Naive thymus-derived CD4-positive, alpha-beta T cell (primary cell): ENCODE measurements at places on chromosomes 6 and 20.

DNA sequence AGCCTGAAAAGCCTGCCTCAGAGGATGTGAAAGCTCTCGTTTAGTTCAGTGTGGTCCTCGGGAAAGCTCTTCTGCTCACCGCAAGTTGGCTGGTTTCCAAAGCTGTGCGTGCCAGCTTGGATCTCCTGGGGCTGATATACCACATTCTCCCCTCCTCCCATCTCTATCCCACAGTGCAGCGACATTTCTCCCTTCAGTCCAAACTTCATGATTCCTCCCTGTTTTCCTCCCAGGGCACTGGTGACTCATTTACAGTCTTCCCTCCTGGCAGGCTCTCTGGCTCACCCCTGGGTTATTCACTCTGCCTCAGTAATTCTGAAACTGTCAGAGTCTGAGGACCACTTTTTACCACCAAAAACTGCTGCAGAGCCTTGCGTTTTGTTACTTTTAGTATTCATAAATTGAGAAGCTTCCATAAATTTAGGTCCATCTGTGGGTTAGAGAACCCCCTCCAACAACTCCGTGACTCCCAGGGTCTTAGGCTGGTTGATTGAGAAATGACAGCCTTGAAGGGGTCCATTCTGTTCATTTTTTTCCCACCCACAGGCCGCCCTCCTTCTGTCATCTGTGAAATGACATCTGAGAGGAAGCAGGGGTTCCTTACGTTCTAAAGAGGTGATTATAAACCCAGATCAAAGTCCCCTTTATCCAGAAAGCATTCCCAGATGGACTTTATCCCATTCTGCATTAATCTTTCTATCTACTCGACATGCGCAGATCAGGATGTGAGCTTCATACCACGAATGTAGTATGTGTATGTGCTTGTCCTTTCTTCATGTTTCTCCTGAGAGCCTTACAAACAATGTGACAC, 6.1 kb downstream of the TRIM10 start:
- H3K4me3 ChIP-seq, result no peak overlapping the region
- H3K36me3 ChIP-seq, result no peaks in the 10 kb centered on the region
- no peaks in the 10 kb centered on the region for H3K4me1 ChIP-seq
- H3K27ac ChIP-seq, result no peak overlapping the region

DNA sequence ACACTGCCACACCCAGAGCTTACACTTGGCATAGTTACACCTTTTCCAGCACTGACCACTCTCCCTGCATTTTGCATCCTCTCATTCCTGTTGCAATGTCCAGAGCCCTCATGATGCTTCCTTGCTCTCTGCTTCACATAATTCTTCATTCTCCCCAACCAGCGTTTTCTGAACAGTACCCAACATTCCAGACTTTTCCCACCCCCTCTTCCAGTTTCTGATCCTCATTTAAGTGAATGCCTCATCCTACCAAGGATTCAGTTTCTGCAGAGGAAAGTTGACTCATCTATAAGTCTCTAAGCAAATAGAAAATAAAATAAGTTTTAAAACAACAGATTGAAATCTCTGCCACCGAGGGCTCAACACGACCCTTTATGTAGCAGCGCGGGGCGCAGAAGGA, 321.3 kb upstream of the TCF21 start:
- H3K4me3 ChIP-seq, result no peak overlapping the region
- no peaks in the 10 kb centered on the region for H3K4me1 ChIP-seq
- no peak overlapping the region for H3K27ac ChIP-seq
- H3K27me3 ChIP-seq, result no peaks in the 10 kb centered on the region
- no peak for DNase-seq

DNA sequence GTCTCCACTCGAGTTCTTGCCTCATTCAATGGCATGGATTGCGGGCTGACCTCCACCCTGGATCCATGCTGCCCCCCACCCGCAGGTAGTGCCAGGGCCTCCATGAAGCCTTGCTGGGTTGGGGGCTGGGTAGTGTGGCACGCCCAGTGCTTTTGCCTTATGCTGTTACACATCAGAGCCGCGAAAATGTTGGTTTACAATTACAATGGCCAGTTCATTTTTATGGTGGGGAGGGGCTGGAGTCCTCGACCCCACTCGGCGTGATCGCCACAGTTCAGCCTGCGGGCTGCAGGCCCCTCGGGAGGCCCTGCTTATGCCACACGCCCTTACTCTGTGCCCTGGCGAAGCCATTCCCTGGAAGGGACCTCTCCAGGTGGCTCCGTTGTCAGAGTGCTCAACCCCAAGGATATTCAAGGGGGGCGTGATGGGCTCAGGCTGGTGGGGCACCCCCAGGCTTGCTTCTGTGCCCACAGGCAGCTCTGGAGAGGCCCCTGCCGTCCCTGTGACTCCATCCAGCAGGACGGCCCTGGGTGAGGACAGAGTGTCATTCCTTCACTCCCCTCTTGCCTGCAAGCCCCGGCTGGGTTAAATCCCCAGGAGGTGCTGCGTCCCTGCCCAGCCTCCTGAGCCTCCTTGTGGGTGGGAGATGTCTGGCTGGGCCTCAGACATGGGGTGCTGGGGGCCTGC, 14.8 kb downstream of the ITPA start:
- peaks cover 18% of the 10 kb centered on the region for H3K4me1 ChIP-seq
- no peak for DNase-seq
- H3K27ac ChIP-seq, result no peak overlapping the region
- H3K27me3 ChIP-seq, result no peaks in the 10 kb centered on the region

- H3K27me3 ChIP-seq, result no peaks in the 10 kb centered on the region
Measured at GRCh38 chr6:166437661-166438060, 54.9 kb upstream of the MPC1 start.

GRCh38 chr6:33967265-33967767, 163.5 kb upstream of the MLN start:
- no peaks in the 10 kb centered on the region for H3K27me3 ChIP-seq
- no peak for DNase-seq
- H3K27ac ChIP-seq, result no peak overlapping the region
- no peaks in the 10 kb centered on the region for H3K4me1 ChIP-seq
- H3K4me3 ChIP-seq, result no peak overlapping the region

DNA sequence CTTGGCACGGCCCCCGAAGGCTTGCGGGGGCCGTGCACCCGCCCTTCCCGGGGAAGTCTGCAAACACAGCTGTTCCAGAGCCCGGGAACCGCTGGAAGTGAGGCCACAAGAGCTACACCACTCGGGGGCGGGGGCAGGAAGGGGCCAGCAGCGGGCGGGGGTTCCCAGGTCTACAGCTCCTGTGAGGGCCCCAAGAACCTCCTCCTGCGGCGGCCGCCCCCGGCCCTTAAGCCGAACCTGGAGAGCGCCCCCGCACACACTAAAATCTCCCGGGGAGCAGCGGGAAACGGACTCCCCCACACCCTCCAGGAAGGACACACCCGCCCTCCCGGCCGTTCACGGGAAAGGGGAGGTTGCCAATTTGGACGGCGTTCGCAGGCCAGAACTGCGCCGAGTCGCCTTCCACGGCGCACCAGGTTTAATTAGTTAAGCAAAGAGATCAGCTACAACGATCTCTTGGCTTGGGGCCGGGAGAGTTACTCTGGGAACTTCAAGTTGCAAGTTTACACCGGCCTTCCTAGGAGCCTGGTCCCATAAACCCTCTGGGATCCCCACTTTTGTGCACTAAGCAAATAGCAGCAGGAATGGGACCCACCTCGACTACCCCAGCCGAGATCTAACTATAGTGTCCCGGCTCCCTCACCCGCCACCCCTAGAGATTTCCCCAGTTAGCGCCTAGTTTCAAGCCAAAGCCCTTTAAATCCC, 1.7 kb downstream of the JAG1 start:
- H3K4me3 ChIP-seq, result peak overlapping the region; percentile 30

- H3K27me3 ChIP-seq, result no peaks in the 10 kb centered on the region
- no peak overlapping the region for H3K4me3 ChIP-seq
- DNase-seq, result peak; percentile 13
- peaks cover 14% of the 10 kb centered on the region for H3K4me1 ChIP-seq
- H3K27ac ChIP-seq, result peak overlapping the region; percentile 43
Measured at GRCh38 chr6:161076181-161076677, 84.7 kb downstream of the MAP3K4 start.

DNA sequence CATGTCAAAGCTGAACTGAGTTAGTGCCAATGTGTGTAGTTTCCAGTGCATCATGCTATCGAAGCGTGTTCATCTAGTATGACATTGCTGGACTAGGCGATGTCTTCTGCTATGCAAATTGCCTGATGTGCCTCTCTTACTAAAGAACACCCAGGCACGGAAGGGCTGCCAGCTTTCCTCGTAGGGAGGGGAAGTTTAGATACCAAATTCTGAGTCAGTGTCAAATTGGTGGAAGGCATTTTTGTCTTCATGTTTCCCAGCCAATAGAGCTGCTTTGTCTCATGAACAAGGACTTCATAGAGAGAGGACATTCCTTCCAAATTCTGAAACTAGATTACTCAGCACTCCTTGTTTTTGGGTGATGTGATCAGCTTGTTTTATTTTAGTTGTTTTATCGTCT, 320.1 kb downstream of the BTBD3 start:
- no peaks in the 10 kb centered on the region for H3K36me3 ChIP-seq
- H3K4me1 ChIP-seq, result no peaks in the 10 kb centered on the region
- no peak overlapping the region for H3K27ac ChIP-seq
- H3K4me3 ChIP-seq, result no peak overlapping the region

- peaks cover 5% of the 10 kb centered on the region for H3K4me1 ChIP-seq
- no peaks in the 10 kb centered on the region for H3K27me3 ChIP-seq
- H3K4me3 ChIP-seq, result no peak overlapping the region
- no peak for DNase-seq
- H3K36me3 ChIP-seq, result no peaks in the 10 kb centered on the region
Measured at GRCh38 chr6:141265756-141266623, 866.7 kb upstream of the GJE1 start.

- H3K27ac ChIP-seq, result no peak overlapping the region
- H3K27me3 ChIP-seq, result no peaks in the 10 kb centered on the region
- DNase-seq, result no peak
Measured at GRCh38 chr20:47172579-47172978, 183.9 kb downstream of the ZMYND8 start.

- H3K36me3 ChIP-seq, result no peaks in the 10 kb centered on the region
- DNase-seq, result no peak
- H3K4me1 ChIP-seq, result no peaks in the 10 kb centered on the region
- H3K27ac ChIP-seq, result no peak overlapping the region
Measured at GRCh38 chr6:4091941-4092340, 13.0 kb upstream of the FAM217A start.

DNA sequence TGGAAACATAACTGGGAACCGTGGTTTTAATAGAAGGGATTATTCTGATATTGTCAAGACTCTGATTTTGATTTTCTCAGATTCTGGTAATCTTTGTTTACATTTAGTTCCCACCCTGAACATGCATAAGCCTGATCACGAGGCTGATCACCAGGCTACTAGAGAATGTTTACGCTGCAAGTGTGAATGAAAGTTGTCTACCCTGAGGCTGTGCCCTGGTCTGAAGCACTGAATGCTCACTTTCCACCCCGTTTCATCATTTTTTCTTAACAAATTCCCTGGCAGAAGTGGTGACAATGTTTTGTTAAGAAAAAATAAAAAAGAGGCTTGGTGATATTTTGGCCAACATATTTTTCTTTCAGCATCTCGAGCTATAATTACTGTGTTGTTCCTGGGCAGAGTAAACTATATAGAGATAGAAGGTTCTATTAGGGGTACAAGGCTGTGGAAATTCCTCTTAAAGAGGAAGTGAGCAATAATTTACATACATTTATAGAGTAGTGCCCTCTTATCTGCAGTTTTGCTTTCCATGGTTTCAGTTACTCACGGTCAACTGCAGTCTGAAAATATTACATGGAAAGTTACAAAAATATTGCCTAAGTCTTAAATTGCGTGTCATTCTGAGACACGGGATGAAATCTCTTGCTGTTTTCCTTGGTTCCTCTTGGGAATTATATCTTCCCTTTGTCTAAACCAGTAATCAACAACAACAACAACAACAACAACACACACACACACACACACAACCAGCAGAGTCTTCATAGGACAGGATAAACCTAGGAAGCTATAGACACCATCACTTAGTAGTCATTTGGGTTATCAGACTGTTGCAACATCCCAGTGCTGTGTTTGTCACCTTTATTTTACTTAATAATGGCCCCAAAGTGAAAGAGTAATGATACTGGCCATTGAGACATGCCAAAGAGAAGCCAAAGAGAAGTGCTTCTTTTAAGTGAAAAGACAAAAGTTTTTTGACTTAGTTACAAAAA, 566.6 kb upstream of the CITED2 start:
- H3K27ac ChIP-seq, result no peak overlapping the region
- H3K4me1 ChIP-seq, result no peaks in the 10 kb centered on the region

GRCh38 chr6:146028851-146029572, at the start of gene GRM1:
Gene GRM1, plus strand, starts transcription at chr6:146029062. Its CDS starts 456 bp downstream, at chr6:146029518.
- no peaks in the 10 kb centered on the region for H3K36me3 ChIP-seq
- no peak within 1 kb of the TSS for H3K27ac ChIP-seq

GRCh38 chr20:54397292-54398140, 77.9 kb upstream of the DOK5 start:
- no peak overlapping the region for H3K27ac ChIP-seq
- H3K4me1 ChIP-seq, result no peaks in the 10 kb centered on the region
- no peak overlapping the region for H3K4me3 ChIP-seq
- no peaks in the 10 kb centered on the region for H3K36me3 ChIP-seq
- H3K27me3 ChIP-seq, result no peaks in the 10 kb centered on the region

GRCh38 chr6:109239651-109240321, 142.5 kb downstream of the CD164 start:
- H3K27ac ChIP-seq, result no peak overlapping the region
- H3K4me3 ChIP-seq, result no peak overlapping the region
- H3K27me3 ChIP-seq, result no peaks in the 10 kb centered on the region
- no peaks in the 10 kb centered on the region for H3K36me3 ChIP-seq
- H3K4me1 ChIP-seq, result no peaks in the 10 kb centered on the region

GRCh38 chr6:47235421-47235820, 74.3 kb downstream of the TNFRSF21 start:
- DNase-seq, result no peak
- H3K27ac ChIP-seq, result no peak overlapping the region
- H3K4me1 ChIP-seq, result no peaks in the 10 kb centered on the region
- H3K36me3 ChIP-seq, result no peaks in the 10 kb centered on the region
- H3K4me3 ChIP-seq, result no peak overlapping the region
- H3K27me3 ChIP-seq, result no peaks in the 10 kb centered on the region

DNA sequence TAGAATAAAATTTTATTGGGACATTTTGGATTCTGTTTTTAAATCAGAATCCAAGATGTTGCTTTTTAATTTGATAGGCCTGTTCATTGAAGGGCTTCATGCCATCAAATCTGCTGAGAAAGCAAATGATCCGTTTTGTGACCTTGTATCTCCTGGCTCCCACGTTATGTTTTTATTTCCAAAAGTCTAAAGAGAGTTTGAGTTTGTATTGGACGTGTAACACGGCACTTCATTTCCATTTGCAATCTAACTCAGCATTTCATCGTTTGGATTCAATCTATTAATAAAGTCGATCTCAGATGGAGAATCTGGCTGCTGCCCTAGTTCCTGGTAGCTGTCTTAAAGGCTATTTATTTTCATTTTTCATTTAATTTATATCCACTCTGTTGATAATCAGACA, 17.0 kb downstream of the KIF25 start:
- H3K36me3 ChIP-seq, result no peaks in the 10 kb centered on the region
- DNase-seq, result no peak
- no peak overlapping the region for H3K27ac ChIP-seq
